IMR-90 (cell line): ENCODE measurements at places on chromosomes 6 and 20. TPM values are rescaled to one million over a fixed set of nuclear protein-coding genes. Genes with fewer than 3 reads are reported as not detected.
A peak's percentile ranks its signal among the peaks of the same experiment; 100 is the strongest.

GRCh38 chr6:47112317-47112716 is 70.2 kb upstream of the ADGRF1 start:
- no peaks in the 10 kb centered on the region for H3K27me3 ChIP-seq
- no peaks in the 10 kb centered on the region for H3K36me3 ChIP-seq
- no peak overlapping the region for H3K4me3 ChIP-seq
- H3K27ac ChIP-seq, result no peak overlapping the region
- no peak for DNase-seq

FOXC1 gene
- total RNA-seq, result 1.3 and 1.9 TPM in 2 replicates

BCAS1 gene
- total RNA-seq, result under 0.01 TPM in 2 replicates

DNA sequence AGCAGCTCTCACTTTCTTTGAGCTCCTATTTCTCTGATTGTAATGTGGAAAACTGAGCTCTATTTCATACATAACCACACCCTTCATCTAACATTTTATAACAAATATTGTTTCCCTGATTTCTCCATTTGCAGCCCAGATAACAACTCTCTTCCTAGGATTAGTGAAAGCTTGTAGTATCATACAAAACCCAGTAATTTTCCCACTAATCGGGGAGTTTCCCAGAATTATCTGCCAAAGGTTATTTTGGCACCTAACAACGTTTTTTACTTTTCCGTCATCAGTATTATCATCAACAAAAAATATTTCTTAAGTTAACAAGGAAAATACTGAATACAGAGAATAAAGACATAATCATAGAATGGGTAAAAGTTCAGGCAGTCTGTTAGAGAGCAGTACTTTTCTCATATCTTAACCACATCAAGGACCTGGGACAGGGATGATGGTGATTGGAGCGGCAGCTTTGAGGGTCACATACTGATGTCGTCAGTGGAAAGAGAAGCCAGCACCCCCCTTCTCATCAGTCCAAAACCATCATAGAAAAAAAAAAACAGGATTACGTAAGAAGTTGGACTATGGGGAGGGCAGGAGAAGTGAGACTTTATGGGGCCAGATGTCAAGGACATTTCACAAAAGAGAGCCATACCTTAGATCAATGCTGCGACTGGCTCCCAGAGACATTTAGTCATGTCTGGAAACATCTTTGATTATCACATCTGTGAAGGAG is 166.1 kb upstream of the TNFAIP3 start:
- no peak for DNase-seq
- H3K27ac ChIP-seq, result no peak overlapping the region
- no peaks in the 10 kb centered on the region for H3K27me3 ChIP-seq
- H3K36me3 ChIP-seq, result no peaks in the 10 kb centered on the region
- H3K4me1 ChIP-seq, result peaks cover 7% of the 10 kb centered on the region

- no peak overlapping the region for H3K27ac ChIP-seq
- no peaks in the 10 kb centered on the region for H3K36me3 ChIP-seq
- no peak overlapping the region for H3K4me3 ChIP-seq
- H3K4me1 ChIP-seq, result peaks cover 10% of the 10 kb centered on the region
- H3K27me3 ChIP-seq, result peaks cover 2% of the 10 kb centered on the region; the same call in 1 of the 2 replicates
- no peak for DNase-seq
Observed at GRCh38 chr20:1472556-1473245, 6.1 kb upstream of the NSFL1C start.

DNA sequence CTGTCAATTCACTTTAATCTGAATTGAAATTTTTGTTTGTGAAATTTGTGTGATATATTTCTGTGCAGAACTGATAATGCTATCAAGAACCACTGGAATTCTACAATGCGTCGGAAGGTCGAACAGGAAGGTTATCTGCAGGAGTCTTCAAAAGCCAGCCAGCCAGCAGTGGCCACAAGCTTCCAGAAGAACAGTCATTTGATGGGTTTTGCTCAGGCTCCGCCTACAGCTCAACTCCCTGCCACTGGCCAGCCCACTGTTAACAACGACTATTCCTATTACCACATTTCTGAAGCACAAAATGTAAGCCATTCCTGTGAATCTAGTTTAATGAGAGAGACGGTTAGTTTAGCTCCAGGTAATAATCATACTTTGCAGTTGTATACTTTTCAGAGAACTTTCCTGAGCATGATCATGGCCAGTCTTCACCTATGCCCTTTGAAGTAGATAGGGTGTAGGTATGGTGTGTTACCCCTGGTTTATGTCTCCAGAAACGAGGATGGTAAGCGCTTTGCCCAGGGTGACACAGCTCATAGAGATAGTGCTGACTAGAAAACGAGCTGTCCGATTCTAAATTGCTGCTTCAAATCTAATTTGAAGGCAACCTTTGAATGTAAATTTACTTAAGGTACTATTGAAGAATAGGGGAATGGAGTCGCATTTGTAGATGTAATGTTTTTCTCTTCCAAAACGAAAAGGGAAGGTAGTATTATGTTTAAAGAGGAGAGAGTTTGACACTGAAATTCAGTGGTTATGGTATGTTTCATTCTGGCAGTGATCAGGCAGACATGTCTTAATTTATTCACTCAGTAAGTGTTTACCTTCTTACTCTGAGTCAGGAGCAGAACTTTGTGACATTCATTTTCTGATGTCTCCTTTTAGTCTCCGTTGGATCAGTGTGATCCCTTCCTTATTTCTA is 11.4 kb downstream of the MYB start:
- H3K27me3 ChIP-seq, result no peaks in the 10 kb centered on the region
- no peaks in the 10 kb centered on the region for H3K4me1 ChIP-seq
- no peak overlapping the region for H3K27ac ChIP-seq
- H3K4me3 ChIP-seq, result no peak overlapping the region

LGSN gene
- total RNA-seq, result not detected in 2 replicates

GRCh38 chr6:116087437-116088027 is 13.1 kb upstream of the NT5DC1 start:
- no peak overlapping the region for H3K4me3 ChIP-seq
- no peaks in the 10 kb centered on the region for H3K27me3 ChIP-seq
- H3K4me1 ChIP-seq, result peaks cover 15% of the 10 kb centered on the region
- H3K27ac ChIP-seq, result peak overlapping the region; percentile 70
- no peaks in the 10 kb centered on the region for H3K36me3 ChIP-seq

- H3K36me3 ChIP-seq, result no peaks in the 10 kb centered on the region
- DNase-seq, result no peak
- H3K27ac ChIP-seq, result no peak overlapping the region
- no peaks in the 10 kb centered on the region for H3K27me3 ChIP-seq
Observed at GRCh38 chr20:12287575-12287974, 369.9 kb downstream of the BTBD3 start.

NXT1 gene
- total RNA-seq, result 25.5 and 25.8 TPM in 2 replicates

DNA sequence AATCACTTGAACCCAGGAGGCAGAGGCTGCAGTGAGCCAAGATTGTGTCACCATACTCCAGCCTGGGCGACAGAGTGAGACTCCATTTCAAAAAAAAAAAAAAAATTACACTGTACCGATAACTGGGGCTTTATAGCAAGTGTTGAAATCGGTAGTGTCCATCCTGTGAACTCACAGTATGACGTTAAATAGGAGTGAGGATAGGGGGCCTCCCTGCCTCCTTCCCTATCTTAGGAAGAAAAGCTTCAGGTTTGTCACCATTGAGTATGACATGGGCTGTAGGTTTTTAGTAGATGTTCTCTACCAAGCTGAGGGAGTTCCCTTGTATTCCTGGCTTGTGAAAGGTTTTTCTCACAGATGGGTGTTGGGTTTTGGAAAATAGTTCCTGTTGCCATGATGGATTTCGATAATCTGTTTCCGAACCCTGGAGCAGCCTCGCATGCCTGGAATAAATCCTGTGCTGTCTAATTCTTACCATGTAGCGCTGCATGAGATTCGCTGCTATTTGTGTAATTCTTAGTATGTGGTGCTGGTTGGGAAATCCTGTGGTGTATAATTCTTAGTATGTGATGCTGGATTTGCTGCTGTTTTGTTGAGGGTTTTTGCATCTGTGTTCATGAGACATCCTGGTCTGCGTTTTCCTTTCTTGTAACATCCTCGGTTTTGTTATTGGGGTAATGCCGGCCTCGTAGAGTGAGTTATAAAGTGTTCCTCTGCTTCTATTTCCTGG is 23.6 kb downstream of the NTSR1 start:
- H3K27me3 ChIP-seq, result peaks cover 10% of the 10 kb centered on the region
- no peak for DNase-seq
- no peaks in the 10 kb centered on the region for H3K4me1 ChIP-seq
- no peaks in the 10 kb centered on the region for H3K36me3 ChIP-seq
- no peak overlapping the region for H3K27ac ChIP-seq

PCIF1 gene
- total RNA-seq, result 5.4 and 6.1 TPM in 2 replicates

GRCh38 chr6:134379599-134379998 is 61.7 kb upstream of the SGK1 start:
- H3K27ac ChIP-seq, result no peak overlapping the region
- no peaks in the 10 kb centered on the region for H3K27me3 ChIP-seq
- H3K4me3 ChIP-seq, result no peak overlapping the region
- H3K36me3 ChIP-seq, result no peaks in the 10 kb centered on the region

DNA sequence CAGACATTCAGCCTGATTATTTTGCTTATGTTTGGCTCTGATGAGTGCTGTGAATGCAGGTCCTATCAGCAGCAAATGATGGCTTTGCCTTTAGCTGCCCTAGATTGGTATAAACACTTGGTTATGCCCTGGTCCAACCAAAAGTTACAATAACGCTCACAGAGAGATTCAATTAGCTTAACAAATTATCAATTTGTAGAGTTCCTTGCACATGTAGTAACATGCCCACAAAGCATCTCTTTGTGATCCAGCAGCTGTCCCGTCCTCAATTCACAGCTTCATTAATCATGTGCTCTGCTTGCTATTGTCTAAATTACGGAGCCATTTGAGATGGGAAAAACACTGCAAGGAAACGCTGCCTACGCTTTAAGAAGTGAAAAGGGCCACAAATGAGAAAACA is 457.9 kb downstream of the HDGFL1 start:
- no peaks in the 10 kb centered on the region for H3K36me3 ChIP-seq
- H3K27ac ChIP-seq, result no peak overlapping the region
- no peaks in the 10 kb centered on the region for H3K27me3 ChIP-seq
- no peak overlapping the region for H3K4me3 ChIP-seq
- H3K4me1 ChIP-seq, result peaks cover 3% of the 10 kb centered on the region

- no peak overlapping the region for H3K4me3 ChIP-seq
- peaks cover 4% of the 10 kb centered on the region for H3K4me1 ChIP-seq
- DNase-seq, result peak; percentile 55
- H3K36me3 ChIP-seq, result no peaks in the 10 kb centered on the region
- H3K27me3 ChIP-seq, result no peaks in the 10 kb centered on the region
- no peak overlapping the region for H3K27ac ChIP-seq
Observed at GRCh38 chr6:161303628-161304340, 29.9 kb upstream of the AGPAT4 start.

DNA sequence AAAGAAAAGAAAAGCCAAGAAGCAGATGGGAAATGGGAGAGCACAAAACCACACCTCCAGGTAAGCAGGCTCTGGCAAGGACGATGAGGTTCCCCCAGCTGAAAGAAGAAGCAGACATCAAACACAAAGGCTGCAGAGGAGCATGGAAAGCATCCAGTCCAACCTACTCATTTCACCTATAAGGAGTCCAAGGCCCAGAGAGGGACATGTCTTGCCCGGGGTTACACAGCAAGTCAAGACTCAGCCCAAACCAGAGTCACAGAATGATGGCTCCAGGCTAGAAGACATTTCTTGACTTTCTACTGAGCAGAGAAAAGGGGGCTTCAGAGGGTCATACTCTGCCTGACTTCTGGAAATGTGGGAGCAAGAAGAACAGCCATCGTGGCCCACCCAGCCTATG is 45.6 kb upstream of the FOXP4 start:
- peaks cover 28% of the 10 kb centered on the region for H3K27me3 ChIP-seq
- no peaks in the 10 kb centered on the region for H3K36me3 ChIP-seq
- H3K4me3 ChIP-seq, result no peak overlapping the region
- H3K27ac ChIP-seq, result no peak overlapping the region
- peaks cover 4% of the 10 kb centered on the region for H3K4me1 ChIP-seq
- no peak for DNase-seq

DNA sequence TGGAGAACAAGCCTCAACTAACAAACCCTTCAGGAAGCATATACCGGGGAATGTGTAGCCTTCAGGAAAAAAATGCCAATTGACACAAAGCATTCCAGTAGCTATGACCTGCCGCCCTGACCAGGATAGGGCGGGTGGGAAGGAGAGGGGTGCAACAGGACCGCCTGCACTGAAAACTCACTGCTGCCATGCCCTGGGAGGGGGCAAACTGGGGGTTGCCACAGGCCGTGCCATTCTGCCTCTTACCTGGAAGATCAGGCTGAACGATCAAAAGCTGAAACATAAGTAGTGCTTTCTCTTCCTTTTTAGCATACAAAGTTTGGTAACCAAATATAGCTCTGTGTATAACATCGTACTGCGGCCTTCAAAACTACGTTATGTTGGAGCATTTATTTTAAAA is 21.7 kb downstream of the NR2E1 start:
- no peaks in the 10 kb centered on the region for H3K4me1 ChIP-seq
- H3K4me3 ChIP-seq, result no peak overlapping the region
- H3K36me3 ChIP-seq, result no peaks in the 10 kb centered on the region
- no peak for DNase-seq

GRCh38 chr6:63441266-63441956 is 121.6 kb upstream of the LGSN start:
- no peak for DNase-seq
- no peak overlapping the region for H3K27ac ChIP-seq
- H3K36me3 ChIP-seq, result no peaks in the 10 kb centered on the region
- no peaks in the 10 kb centered on the region for H3K27me3 ChIP-seq

- no peaks in the 10 kb centered on the region for H3K27me3 ChIP-seq
- no peak overlapping the region for H3K27ac ChIP-seq
Observed at GRCh38 chr20:7015257-7015656, 247.8 kb downstream of the BMP2 start.
